ENCODE measurements at places on chromosomes 4 and X.

- no peak for DNase-seq
Measured at GRCh38 chr4:139958739-139959098, 195.3 kb downstream of the MAML3 start.

GRCh38 chrX:32195611-32196010 is 1015.7 kb downstream of the DMD start:
- no peak for DNase-seq

GRCh38 chrX:21973321-21974010 is 33.0 kb downstream of the SMS start:
- DNase-seq, result no peak

GRCh38 chr4:60913002-60913401 is 287.1 kb upstream of the ADGRL3 start:
- no peak for DNase-seq

- no peak for DNase-seq
Measured at GRCh38 chrX:7083468-7084396, 63.8 kb upstream of the STS start.

DNA sequence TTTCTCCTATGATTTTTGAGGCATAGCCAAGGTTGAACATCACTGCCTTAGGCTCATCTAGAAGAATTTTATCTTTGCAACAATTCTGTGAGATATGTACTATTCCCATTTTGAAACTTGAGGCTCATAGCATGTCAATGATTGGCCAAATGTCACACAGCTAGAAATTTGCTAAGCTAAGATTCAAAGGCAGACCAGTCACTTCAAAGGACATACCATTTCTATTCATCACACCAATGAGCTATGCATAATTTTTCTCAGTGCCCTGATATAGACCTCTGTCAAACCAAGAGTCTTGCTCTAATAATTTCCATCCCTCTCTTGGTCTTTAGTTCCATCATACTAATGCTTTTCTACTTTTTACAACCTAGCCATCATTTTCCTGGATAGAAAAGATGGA is 27.6 kb upstream of the SERTM2 start:
- DNase-seq, result no peak

- DNase-seq, result no peak
Measured at GRCh38 chr4:93896516-93896915, 68.0 kb downstream of the ATOH1 start.

GRCh38 chr4:88722828-88723227 is 25.2 kb upstream of the NAP1L5 start:
- no peak for DNase-seq

DNA sequence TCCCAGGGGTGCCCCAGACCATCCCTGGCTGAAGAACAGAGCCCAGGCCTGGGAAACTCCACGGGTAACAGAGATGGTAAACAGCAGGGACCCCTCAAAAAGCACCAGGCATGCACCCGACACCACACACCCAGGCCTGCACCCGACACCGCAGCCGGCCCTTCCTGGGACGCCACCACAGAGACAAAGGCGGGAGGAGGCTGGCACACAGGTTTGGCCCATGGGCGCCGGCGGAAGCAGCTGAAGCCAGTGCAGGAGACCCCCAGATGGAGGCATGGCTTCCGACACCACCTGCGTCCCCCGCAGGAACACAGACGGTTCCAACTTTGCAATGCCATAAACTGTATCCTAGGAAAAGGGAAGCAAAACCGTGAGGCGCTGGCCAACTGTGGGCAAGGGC is 22.3 kb downstream of the CTBP1 start:
- no peak for DNase-seq

DNA sequence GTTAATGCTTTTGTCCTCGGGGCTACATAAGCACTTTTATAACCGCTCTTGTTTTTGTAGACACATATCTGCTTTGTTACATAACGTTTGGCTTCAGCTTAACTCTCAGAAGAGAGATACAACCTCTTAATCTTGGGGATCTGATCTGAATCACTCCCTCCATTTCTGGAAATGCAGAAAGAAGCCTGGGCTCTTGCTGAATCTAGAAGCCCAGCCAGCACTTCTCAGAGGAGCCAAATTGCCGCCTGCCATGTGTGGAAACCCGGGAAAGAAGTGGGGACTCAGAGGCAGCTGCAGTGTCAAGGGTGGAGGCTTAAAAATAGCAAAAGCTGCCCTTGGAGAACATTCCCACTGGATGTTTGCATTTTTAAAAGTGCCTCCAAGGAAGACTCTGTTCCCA is 69.3 kb upstream of the LDB2 start:
- DNase-seq, result no peak

DNA sequence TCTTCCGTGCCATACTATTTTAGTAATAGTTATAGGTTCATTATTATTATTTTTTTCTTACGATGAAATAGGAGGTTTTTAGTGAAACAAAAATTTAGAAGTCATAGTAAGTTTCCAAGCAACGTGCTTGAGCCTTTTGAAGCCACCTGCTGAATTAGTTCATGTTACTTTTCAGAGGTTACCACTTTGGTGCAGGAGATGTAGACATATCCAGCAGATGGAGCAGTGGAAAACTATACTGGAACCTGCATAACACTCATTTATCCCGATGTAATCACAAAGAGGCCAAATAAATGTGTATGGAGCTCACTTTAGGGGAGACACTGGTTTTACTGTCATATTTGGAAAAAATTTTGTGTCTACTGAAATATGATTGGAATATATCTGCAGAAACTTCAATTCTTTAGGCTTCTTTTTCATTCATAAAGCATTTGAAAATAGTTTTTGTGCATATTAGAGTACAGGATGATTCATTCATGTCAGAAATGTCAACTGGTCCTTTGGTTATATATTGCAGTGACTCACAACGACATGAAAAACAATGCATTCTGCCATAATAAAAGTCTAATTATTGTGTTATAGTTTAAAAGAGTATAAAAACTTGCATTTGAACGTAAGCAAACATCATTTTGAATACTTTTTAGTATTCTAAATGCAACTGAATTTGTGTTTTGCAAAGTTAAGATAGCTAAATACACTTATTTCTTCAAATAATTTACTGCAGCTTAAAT is 2182.9 kb upstream of the TENM3 start:
- no peak for DNase-seq

DNA sequence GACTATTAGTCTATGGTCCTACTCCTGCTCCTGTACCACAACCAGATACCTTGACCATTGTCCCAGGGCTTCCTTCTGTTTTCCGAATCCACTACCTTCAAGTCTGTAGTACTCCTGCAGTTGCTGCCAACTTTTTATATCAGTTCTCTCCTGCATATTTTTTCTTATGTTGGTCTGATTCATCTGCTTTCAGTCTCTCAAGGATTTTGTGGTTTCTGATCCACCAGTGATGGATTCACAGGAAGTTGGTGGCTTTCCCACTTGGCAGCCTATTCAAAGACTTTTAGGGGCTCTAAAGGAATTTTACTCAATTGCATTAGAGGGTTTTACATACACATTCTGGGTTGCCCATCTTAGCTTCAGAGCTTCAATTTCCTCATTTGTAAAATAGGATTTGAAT is 23.6 kb downstream of the KIF4A start:
- no peak for DNase-seq

DNA sequence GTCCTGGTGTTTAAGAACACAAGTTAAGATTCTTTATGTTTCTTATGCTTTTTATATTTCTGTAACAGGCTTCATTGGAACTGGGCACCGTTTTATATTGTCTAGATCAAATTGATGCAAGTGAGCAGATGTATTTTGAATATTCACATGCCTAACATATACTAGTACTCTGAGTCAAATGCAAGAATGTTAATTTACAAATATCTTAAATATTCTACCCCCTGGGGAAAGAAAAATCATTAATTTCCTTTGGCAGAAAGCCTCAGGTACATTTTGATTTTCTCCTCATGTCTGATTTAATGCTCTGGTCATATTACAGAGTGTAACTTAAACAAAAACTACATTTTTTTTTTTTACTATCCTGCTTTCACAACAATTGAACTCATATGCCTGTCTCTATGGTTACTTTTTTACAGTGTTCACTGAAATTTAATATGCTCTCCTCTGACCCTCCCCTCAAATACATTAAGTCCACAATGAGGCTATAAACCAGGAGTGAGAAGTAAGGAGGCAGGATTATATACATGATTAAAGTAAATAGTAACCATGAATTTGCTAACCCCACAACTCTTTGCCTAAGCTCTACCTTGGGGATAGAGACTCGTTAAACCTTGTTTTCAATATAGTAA is 2.4 kb upstream of the NSUN7 start:
- DNase-seq, result no peak

- DNase-seq, result no peak
Measured at GRCh38 chr4:123349421-123350190, 47.0 kb upstream of the SPRY1 start.

- DNase-seq, result no peak
Measured at GRCh38 chr4:14059006-14059405, 431.5 kb upstream of the BOD1L1 start.

DNA sequence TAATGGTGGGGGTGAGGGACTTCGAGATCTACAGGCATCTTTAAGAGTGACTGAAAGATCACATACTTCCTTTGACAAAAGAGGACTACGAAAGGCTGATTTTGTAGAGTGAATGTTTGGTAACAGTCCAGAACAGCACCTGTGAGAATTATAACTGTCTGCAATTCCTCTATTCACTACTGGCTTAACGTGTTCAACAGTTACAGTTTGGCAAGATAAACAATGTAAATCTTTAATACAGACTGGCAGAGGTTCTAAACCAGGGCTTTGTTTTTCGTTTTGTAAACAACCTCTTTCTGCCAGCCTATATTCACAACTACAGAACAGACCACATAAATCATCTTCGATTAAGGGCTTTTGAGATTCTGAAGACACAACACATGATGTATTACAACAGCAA is 66.9 kb downstream of the NCAPG start:
- DNase-seq, result no peak

GRCh38 chr4:104494185-104494584 is 509 bp downstream of the CXXC4 start:
- DNase-seq, result no peak

- DNase-seq, result no peak
Measured at GRCh38 chrX:124117325-124117724, 155.8 kb downstream of the STAG2 start.

- no peak for DNase-seq
Measured at GRCh38 chr4:51943221-51943620, 76.9 kb downstream of the LRRC66 start.

DNA sequence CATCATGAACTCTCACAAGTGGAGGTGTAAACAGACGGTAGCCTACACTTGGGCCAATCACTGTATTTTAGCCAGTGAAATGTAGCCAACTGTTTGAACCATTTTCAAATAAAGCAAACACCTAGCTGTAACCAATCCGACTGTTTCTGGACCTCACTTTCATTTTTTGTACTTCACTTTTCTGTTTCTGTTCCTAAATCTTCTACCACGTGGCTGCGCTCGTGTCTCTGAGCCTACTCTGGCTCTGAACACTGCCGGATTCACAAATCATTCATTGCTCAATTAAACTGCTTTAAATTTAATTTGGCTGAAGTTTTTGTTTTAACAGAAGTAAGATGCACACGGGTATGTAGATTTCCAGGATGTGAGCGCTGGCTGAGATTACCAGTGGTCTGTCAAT is 319.1 kb downstream of the RAPGEF2 start:
- DNase-seq, result no peak

GRCh38 chrX:140944710-140945109 is 57.7 kb upstream of the SPANXB1 start:
- no peak for DNase-seq

- DNase-seq, result no peak
Measured at GRCh38 chrX:14851526-14851925, 21.3 kb downstream of the FANCB start.

DNA sequence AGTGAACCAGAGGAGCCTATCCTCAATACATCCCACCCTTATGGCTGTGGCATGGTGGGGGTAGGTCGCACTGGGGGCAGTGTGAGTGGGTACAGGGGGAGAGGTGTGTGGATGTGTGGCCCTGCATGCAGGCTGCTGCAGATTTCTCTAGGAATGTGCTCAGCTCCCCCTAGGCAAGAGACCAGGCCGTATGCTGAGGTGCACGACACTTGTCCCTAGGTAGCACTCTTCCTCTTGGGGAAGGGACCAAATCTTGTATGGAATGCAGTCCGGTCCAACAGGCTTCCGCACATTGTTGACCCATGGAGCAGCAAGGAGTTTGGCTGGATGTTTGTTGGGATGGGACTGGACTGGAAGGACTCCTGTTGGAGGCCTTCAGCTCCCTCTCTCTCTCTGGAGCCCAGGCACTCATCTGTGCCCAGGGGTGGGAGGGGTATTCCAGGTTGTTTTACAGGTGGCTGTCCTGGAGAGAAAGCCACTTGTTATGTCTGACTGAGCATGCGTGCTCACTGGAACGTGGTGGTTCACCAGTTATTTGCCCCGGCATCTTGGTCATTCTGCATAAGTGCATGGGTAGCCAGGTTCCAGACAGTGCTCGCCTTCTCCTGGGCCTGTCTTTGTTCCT is 55.1 kb downstream of the NBDY start:
- no peak for DNase-seq

- DNase-seq, result no peak
Measured at GRCh38 chrX:54045563-54046228, 1.4 kb upstream of the PHF8 start.

DNA sequence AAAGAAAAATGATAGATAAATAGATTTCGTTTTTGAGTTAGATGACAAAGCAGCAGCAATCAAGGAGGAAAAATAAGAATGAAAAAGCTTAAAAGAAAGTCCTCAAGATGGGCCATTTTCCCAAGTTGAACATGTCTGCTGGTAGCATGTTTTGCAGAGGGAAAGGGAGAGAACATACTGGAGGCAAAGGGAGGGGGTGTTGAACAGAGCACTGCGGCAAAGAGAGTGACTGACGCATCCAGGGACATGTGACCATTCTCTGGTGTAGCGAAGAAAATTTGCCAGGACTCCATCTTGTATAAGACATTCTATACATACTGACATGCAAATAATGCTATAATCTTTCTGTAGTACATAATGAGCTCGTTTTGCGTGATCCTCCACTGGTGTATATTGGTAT is 1.2 kb downstream of the LINC00632 start:
- DNase-seq, result no peak

- DNase-seq, result no peak
Measured at GRCh38 chr4:111018216-111018615, 395.3 kb upstream of the PITX2 start.

DNA sequence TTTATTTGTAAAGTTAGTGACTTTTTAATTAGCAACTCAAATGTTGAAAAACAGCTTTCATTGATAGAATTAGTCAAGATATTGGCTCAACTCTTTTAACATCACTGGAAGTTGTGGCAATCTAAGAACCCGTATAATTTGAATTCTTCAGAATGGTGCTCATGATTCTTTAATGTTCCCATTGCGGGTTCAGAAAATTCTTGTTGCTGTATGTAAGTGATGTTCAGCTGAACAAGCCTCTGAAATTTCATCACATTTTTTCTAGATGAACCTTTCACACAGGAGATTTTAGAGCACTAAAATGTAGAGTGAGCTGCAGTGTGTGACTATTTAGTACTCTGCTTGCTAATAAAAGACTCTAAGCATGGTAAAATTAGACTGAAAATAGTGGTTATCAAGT is 1317.7 kb downstream of the FSTL5 start:
- no peak for DNase-seq

GRCh38 chr4:121026034-121026433 is 46.3 kb downstream of the NDNF start:
- no peak for DNase-seq

- DNase-seq, result no peak
Measured at GRCh38 chr4:6619116-6619465, 21.4 kb upstream of the MRFAP1 start.

Measured in DMS 273 treated with DMSO at 0.1 percent for 48 hours (cell line).